ENCODE measurements at places on chromosomes 4 and X.

GRCh38 chr4:10006231-10006600 lies 15.1 kb downstream of the SLC2A9 start:
- DNase-seq = no peak

- DNase-seq = no peak
Observed at GRCh38 chr4:189656641-189657040, 284.0 kb upstream of the FRG1 start.

DNA sequence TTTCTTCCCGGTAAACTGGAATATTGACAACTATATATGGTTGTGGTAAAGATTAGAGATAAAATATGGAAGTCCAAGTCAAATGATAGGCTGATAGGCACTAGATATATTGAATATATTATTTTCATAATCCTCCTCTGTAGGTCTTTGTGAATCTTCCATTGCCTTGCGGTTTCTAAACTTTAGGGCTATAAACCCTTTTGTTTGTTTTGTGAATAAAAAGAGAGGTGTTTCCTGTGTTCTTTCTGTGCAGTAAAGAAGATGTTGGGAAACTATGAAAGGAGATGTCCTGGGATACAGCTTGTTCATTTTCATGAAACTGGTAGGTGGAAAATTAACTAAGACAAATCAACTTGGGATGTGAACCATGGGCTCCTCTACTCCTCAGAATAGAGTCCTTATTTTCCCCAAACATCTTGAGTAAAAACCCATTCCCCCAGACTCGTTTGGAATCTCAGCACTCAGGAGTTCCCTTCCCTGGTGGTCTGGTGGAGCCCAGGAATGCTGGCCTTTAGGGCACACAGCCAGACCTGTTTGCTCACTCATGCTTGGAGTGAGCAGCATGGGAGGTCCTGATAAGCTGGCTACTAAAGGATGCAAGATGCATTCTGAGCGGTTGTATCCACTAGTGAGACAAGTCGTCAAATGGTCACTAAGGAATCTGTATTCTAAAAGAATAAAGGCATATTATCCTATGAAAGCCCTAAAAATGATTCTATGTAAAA lies 22.2 kb downstream of the PRDM8 start:
- no peak for DNase-seq

GRCh38 chr4:20028645-20029044 lies 223.1 kb upstream of the SLIT2 start:
- DNase-seq = no peak

GRCh38 chr4:89164400-89164799 lies 53.1 kb downstream of the TIGD2 start:
- DNase-seq = no peak

DNA sequence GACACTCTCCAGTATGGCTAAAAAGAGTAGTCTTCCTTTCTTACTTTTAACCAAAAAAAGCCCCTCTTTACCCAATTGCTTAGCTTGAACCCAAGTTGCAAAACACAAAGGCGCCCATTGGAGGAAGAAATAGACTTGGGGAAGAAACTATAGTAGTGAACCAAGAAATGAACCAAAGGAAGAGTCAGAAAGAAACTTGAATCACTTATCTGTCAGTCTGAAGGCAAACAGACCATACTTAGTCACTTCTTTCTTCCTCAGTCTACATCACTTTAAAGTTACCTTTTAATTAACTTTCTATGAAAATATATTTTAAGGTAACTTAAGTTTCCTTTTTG lies 161.4 kb upstream of the GIMD1 start:
- no peak for DNase-seq

DNA sequence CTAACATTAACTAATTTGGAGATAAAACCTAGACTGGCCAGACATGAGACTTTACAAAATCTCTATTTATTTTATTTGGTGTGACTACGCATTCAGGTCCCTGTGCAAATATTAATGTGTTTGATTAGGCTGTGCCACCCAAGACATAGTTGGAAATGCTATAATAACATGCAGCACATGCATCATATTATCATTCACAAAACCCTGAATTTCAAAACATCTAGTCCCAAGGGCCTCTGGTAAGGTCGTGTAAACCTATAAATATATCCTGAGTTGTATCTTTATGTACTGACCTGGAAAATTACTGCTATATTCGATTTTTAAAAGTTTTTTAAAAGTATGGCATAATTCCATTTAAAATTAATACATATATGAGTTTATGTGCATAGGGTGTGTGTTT lies 47.1 kb upstream of the FAT4 start:
- DNase-seq = no peak

DNA sequence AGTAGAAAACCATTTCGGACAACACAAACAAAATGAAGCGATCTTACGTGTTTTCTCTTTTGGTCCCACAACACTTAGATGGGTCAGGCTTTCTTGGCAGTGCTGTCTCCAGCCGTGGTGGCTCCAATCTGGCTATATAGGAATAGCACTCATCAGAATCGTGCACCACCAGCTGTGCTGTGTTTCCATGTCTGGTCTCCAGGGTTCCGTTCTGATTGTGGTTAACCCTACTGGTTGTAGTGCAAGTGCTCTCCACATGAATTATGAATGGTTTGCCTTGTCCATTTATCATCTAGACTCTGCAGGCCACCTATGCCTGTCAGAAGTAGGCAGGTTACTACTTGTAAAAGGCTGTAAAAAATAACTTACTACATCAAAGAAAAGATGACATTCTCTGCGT lies 536.3 kb downstream of the IQCM start:
- no peak for DNase-seq

DNA sequence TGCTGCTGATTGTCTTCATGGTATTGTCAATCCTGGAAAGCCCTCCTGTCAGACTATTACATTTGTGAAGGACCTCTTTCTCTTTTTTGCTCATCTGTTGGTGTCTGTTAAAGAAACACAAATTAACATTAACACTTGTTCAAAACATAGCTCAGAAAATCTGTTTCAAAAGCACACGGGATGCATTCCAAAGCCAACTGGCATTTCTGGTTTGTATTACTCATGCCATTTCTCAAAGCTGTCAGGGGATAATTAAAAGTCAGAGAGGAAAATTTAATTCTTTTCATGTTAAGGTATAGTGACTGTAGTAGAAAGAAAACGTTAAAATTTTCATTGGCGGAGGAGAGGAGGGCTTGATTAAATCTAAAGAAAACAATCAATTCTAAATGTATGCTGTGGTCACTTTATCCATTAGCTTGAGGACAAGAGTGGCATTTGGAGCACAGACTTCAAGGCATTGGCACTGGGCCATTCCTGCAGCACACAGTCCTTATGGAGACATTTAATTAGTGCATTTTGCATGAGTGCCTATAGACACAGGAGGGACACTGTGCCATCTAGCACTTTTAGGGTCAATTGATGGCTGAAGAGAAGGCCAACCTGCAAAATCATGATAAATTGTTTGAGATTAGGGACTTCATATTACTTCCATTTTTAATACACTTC lies 21.2 kb upstream of the GLRA2 start:
- no peak for DNase-seq

DNA sequence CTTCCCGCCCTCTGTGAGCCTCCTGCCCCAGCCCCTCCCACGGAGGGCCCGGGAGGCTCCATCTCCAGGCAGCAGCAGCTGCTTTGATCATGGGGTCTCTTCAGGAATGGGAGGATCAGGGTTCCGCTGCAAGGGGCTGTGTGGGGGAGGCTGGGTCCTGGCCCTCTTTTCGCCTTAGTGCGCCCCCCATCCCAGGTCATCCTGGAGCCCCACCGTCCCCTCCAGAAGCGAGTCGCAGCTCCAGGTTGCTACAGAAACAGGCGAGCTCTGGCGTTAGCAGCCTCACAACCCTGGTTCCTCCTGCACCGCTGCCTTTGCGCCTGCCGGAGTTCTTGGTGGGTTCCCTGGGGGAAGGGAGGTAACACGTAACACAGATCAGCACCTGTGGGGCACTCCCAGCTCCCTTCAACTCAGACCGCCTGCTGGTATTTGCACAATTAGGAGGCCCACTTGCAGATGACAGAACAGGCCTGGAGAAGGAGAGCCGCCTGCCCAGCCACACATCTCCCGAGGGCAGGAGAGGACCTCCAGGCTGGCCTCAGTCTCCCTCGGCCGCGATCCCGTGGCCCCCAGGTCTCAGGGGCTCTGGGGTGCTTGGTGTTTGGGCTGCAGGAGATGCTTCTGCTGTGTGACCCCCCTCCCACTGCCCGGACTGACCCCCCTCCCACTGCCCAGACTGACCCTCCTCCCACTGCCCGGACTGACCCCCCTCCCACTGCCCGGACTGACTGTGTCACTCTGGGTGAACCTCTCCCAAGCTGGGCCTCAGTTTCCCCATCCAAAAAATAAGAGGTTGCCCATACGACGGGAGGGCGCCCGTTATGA lies 64.2 kb upstream of the ADRA2C start:
- no peak for DNase-seq

Measured in activated T-cell treated with anti-CD3 and anti-CD28 coated beads for 4 hours (primary cell).